ENCODE measurements at places on chromosomes 7 and 10.

DNA sequence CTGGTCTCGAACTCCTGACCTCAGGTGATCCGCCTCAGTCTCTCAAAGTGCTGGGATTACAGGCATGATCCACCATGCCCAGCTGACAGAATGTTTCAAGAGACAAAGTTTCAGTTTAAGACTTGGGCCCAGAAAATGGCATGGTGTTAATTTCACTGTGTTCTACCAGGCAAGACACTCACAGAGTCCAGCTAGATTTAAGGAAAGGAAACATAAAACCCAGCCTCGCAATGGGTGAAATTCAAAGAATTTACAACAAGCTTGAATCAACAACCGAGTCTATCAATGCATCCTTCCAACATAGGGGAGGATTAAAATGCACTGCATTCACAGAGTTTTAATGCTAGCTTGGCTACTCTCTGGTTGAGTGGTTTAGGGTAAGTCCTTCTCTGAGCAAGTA lies 764.0 kb downstream of the XPNPEP1 start:
- DNase-seq: no peak

- DNase-seq: no peak
Measured at GRCh38 chr10:55183993-55184392, 383.0 kb upstream of the PCDH15 start.

DNA sequence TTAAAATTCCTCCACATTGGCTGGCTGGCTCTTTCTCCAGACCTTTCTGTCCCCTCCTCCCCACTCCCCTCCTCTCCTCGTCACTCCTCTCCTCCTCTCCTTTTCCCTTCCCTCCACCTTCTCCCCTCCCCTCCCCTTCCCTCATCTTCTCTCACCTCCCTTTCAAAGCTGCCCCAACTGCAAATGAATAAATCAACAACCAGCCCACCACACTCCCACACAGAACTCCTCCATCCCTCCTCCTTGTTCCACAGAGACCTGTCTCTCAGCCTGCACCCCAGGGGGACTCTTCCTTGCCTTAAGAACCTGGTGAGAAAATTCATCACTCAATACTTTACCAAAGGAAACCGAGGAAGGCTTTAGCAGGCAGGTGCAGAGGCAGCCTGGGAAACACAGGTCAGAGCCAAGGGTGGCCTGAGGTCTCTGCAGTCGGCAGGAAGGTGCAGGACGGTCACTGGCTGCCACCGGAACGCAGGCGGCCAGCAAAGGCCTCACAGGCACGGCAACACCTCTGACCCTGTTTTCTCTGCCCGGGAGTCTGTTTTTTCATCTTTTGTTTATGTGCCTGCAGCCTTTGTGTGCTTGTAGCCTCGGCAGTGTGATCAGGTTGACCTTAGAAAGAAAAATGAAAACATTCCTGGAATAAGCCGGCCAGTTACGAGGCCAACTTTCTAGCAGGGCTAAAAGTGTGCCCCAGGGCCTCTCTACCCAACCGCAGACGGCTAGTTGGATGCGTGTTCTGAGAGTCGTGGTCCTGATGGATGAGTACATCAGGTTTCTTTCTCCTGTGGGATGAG lies 207.6 kb upstream of the KLF6 start:
- DNase-seq: no peak

GRCh38 chr7:133703547-133703946 lies 423.6 kb upstream of the LRGUK start:
- no peak for DNase-seq

DNA sequence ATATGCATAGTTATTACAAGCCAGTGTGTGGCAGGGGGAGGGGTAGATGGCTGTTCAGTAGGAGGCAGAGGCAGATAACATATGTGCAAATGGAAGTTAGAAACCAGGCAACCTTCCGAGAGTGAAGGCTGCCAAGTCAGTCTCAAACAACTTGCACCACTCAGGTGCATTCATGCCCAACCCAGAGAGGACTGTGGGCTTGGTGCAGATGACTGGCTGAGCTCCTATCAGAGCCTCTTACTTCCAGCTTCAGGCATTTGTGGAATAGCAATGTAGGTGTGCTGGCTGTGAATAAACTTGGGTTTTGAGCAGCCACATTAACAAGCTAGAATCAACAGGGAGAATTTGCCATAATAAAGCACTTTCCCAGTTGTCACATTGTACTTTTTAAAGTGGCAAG lies 789.8 kb downstream of the PHTF2 start:
- no peak for DNase-seq

DNA sequence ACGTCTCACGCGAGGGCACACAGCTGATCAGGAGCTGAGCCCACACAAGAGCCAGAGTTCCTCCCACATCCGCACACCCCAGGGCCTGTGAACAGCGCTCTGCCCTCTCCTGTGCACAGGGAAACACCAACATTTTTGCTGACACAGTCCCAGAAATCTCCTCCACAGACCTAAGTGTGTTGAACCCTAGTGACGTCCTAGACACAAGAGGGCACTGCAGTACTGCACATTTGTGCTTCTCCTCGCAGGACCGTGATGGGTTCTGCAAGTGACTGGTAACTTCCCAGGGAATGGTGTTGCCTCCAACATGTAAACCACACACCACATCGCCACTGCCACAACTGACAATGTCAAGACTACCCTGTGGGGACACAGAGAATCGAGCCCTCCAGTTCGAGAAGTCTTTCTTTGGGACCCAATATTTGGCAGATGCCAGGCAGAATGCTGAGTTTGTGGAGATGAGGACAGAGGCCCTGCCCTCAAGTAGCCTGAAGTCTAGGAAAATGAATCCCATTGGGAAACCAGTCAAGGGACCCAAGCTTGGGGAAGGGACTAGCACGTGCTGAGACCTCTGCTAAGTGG lies 170.3 kb downstream of the PAXIP1 start:
- no peak for DNase-seq

DNA sequence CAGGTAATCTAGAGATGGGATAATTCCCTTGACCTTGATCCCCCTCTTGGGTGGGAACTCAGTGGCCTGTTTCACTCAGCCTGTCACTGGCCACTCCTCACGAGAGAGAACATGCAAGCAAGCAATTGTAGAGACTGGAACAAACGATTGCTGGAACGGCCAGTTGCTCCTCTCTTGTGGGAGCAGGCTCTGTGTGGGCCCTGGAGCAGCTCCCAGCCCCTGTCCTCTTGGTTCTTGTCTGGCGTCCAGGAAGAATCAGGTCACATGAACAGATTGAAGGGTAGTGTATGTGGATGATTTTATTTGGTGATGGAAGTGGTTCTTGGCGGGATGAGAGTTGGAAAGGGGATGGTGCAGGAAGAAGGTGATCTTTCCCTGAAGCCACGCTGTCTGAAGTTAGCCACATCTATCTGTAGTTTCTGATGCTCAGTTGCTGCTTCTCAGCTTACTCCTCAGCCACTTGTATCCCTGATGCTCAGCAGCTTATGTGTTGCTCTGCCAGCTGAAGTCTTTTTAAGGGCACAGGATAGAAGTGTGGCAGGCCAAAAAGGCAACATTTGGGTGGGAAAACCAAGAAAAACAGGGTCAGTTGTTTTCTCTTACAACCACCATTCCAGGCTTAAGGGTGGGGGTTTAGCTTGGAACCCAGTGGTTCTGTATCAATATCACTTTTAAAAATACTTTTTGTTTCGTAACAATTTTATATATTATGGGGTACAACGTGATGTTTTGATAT lies 15.9 kb downstream of the RNF133 start:
- DNase-seq: no peak
